ENCODE measurements at places on chromosomes 5 and 9. TPM values are rescaled to one million over a fixed set of nuclear protein-coding genes. Genes with fewer than 3 reads are reported as not detected.

Gene TMEM232
- 0.10 TPM for total RNA-seq

Gene PLPP7
- total RNA-seq, result 0.05 TPM

Gene MAPK9
- 41.6 TPM for total RNA-seq

Gene MEGF9
- total RNA-seq, result 32.6 TPM

Gene NUTM2G
- not detected for total RNA-seq

Gene ANKRD33B
- 11.0 TPM for total RNA-seq

Gene IL7R
- total RNA-seq, result 0.79 TPM

Data from A549 treated with CpdA at 1 μM for 4 hours (cell line).